Osteocyte (in vitro differentiated cells): ENCODE measurements at places on chromosomes 2 and 18.

DNA sequence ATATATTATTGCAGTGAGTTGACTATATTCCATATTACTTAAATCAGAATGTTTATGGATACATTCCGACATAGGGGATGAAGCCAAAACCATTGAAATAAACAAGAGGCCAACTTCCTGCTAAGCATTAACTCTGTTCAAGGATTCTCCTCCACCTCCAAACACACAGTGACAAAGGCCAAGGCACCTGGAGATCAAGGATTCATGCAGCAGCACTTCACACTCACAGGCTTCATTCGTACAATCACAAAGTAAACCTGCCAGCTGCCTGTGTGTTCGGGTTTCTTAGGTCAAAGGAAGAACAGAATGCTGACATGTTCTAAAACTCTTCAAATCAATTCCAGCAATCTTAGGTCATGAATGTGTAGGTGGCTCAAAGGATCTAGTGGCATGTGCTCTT, 22.8 kb downstream of the WDFY1 start:
- no peaks in the 10 kb centered on the region for H3K27me3 ChIP-seq
- no peak overlapping the region for H3K4me3 ChIP-seq
- peaks cover 26% of the 10 kb centered on the region for H3K4me1 ChIP-seq
- no peak for DNase-seq
- H3K36me3 ChIP-seq: peaks cover 7% of the 10 kb centered on the region
- no peak overlapping the region for H3K27ac ChIP-seq

GRCh38 chr18:69626171-69626570, 225.5 kb downstream of the DOK6 start:
- no peaks in the 10 kb centered on the region for H3K36me3 ChIP-seq
- no peak overlapping the region for H3K27ac ChIP-seq
- DNase-seq: no peak
- H3K4me3 ChIP-seq: no peak overlapping the region

DNA sequence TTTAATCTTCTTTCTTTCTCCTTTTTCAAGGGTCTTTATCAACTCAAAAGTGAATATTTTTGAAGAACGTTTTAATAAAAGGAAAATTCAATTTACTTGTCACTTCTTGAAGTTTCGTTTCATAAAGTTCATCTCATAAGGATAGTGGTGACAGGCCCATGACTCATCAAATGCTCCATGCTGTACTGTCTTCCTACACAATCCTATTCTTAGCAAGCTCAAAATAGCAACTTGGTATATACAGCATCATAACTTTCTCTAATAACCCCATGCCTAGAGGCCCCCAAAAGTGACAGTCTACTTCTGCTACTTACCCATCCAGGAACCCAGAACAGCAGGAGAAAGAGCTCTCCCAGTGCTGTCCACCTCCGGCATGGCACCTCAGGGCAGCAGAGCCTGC, 7.7 kb downstream of the FBXO15 start:
- peaks cover 4% of the 10 kb centered on the region for H3K4me1 ChIP-seq
- peaks cover 2% of the 10 kb centered on the region for H3K27me3 ChIP-seq
- H3K27ac ChIP-seq: no peak overlapping the region
- no peaks in the 10 kb centered on the region for H3K36me3 ChIP-seq

- H3K27ac ChIP-seq: no peak overlapping the region
- no peaks in the 10 kb centered on the region for H3K36me3 ChIP-seq
- no peak overlapping the region for H3K4me3 ChIP-seq
- no peaks in the 10 kb centered on the region for H3K4me1 ChIP-seq
- no peaks in the 10 kb centered on the region for H3K27me3 ChIP-seq
- no peak for DNase-seq
These were observed 164.9 kb upstream of the SALL3 start for GRCh38 chr18:78814766-78815165.

DNA sequence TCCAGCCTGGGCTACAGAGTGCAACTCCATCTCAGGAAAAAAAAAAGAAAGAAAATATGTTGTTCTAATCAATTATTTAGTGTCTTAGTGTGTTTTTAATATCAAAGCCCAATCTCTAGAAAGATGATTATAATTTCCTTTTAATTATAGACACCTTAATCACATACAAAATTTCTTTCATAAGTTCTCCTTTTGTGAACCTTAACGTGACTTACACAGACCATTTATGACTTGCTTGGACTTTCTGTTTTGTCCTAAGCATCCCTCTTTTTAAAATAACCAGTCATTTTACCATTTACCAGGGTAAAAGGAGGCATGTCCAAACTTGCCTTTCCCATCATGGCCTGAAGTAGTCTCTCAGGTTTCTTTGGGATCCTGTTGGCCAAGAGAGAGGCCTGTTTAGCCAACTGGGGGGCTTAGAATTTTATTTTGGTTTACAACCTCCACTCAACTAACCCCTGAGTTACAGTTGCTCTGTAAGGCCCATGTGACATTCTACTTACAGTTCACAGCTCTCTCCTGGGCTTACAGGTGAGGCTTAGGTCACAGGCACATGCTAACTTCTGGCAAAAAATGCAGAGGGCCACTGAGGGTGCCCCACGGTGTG, 23.9 kb upstream of the GPR155 start:
- peaks cover 3% of the 10 kb centered on the region for H3K36me3 ChIP-seq
- no peak overlapping the region for H3K4me3 ChIP-seq
- no peaks in the 10 kb centered on the region for H3K4me1 ChIP-seq
- H3K27me3 ChIP-seq: peaks cover 4% of the 10 kb centered on the region

DNA sequence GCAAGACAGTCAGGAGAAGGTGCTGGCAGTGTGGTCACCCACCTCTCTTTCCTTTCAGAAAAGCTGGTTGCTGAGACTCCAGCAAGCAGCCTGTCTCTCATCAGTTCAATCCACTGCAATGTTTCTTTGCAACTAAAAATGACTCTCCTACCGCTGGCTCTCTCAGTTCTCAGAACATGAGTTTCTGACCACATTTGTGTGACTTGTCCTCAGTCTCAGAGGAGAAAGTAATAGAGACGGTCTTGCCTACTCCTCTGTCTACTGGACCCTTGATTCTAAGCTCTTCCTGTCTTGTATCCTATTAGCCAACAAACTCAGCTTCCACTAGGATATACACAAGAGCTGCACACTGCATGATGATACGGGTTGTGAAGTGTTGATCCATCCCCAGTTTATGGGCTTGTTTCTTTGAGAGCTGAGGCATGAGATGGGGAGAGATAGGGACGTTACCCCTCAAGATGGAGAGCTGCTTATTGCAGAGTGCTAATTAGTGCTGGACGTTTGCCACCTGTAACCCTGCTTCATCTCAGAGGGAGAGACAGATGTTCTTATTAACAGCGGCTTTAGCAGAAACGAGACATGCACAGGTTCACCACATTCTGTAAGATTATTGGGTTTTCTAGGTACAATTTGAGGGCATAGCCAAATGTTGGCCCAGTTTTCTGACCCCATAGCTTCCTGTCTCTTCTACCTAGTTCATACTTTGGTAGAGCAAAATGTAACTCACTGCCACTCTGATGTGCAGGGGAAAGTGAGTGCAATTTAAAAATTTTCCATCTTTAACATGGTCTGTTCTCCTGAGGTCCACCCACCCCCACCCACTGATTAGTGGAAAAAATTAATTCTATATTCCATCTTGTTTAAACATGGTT, 32.4 kb upstream of the YWHAQ start:
- H3K27me3 ChIP-seq: no peaks in the 10 kb centered on the region
- H3K4me3 ChIP-seq: no peak overlapping the region

- no peak overlapping the region for H3K27ac ChIP-seq
- no peak overlapping the region for H3K4me3 ChIP-seq
These were observed 271.6 kb downstream of the TDRD15 start for GRCh38 chr2:21395366-21395765.

DNA sequence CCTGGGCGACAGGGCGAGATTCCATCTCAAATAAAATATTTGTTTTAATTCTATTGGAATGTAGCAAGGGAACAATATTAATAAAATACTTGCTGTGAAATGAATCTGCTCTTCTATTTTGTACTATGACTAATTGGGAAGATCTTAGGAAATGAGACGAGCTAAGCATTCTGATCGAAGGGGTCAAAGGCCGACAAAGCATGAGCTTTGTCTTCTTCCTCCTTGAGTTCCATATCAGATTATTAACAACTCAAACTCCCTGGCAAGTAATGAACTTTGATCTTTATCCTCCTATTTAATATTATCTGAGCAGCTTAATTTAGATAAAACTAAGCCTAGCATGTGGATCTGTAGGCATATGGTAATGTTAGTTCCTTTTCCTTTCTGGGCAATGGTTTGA, 15.5 kb downstream of the GEMIN6 start:
- DNase-seq: no peak
- no peaks in the 10 kb centered on the region for H3K4me1 ChIP-seq
- peaks cover 10% of the 10 kb centered on the region for H3K36me3 ChIP-seq
- H3K27ac ChIP-seq: no peak overlapping the region

DNA sequence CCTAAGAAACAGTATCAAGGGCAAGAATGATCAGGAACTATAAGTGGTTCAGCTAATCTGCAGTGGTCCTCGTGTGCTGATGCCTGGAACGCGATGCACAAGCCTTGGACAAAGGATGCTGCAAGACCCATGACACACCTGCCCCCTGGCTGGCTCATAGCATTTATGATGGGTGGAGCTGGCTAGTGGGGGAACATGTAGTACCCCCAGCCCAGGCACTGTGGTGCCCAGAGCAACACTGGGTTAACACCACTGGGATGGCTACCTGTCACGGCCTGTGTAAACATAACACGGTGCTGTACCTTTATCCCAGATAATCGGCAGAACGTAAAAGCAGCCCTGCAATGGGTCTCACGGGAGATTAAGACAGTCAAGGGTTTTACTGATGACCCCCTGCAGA, 60.3 kb upstream of the PEX13 start:
- no peak overlapping the region for H3K4me3 ChIP-seq
- no peak for DNase-seq
- H3K36me3 ChIP-seq: no peaks in the 10 kb centered on the region
- H3K4me1 ChIP-seq: no peaks in the 10 kb centered on the region
- no peak overlapping the region for H3K27ac ChIP-seq
- H3K27me3 ChIP-seq: no peaks in the 10 kb centered on the region
